ENCODE measurements at places on chromosomes 7 and 10.

DNA sequence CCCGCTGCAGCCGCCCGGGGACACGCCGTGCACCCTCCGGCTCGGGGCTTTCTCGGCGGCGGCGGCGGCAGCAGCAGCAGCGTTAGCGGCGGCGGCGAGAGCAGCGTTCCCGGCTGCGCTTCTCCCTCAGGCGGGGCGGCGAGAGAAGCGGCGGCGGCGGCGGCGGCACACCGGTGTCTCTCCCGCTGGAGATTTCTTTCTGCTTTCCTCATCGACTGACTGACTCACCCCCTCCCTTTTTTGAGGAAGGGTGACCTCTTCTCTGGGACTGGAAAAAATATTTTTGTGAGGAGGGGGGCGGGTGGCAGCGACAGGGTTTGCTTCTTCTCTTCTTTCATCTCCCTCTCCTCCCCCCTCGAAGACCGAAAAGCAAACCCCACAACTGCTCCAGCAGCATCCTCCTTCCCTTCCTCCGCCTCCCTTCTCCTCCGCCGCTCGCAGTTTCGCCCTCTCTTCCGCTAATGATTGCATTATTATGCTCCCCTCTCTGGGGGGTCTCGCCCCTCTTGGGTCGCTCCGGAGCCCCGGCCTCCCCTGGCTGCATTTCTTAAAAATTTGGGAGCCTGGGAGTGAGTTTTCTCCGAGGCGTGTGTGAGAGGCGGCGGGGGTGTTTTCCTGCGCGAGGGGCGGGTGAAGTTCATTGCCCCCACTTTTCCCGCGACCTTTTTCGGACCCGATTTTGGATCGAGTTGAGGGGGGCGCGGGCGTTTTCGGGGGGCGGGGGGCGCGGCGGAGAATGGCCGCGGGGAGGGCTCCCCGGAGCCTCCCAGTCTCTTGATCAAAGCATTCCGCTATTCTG lies 411 bp downstream of the AUTS2 start:
- no peak for DNase-seq

- DNase-seq = no peak
Measured at GRCh38 chr7:107048783-107049418, 4.4 kb downstream of the PRKAR2B start.

GRCh38 chr7:108014215-108014614 lies 11.3 kb upstream of the LAMB1 start:
- DNase-seq = no peak

DNA sequence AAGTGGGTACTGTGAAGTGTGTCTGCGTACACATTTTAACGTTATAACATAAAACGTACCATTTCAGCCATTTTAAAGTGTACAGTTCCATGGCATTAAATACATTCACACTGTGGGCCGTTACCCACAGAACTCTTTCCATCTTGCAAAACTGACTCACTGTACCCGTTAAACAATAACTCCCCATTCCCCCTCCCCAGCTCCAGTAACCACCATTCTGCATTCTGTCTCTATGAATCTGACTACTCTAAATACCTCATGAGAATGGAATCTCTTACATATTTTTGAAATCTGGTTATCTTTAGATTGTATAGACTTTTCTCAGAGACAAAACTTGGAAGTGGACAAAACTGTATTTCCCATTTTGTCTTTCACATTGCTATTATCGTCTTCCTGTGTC lies 9.3 kb downstream of the ARL3 start:
- no peak for DNase-seq

DNA sequence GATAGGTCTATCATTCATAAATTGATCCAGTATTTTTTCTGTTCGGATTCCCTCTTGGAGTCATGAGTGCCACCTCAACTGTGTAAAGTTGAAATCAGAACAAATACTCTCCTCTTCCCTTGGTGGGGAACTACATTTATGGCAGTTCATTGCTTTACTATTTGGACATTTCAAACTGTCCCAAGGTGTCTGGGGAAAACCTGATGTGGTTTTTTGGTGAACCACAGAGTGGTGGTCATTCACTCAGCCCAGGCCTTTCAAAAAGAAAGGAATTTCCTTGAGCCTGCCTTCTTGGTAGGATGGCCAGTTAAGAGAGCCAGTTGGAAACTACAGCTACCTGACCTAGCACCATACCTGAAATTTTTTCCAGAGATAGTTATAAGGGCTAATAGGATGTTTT lies 59.0 kb downstream of the ABCB1 start:
- no peak for DNase-seq

- no peak for DNase-seq
Measured at GRCh38 chr7:101733713-101734475, 83.5 kb upstream of the CUX1 start.
